Amniotic epithelial cell (primary cell): ENCODE measurements at places on chromosomes 12 and 14.

DNA sequence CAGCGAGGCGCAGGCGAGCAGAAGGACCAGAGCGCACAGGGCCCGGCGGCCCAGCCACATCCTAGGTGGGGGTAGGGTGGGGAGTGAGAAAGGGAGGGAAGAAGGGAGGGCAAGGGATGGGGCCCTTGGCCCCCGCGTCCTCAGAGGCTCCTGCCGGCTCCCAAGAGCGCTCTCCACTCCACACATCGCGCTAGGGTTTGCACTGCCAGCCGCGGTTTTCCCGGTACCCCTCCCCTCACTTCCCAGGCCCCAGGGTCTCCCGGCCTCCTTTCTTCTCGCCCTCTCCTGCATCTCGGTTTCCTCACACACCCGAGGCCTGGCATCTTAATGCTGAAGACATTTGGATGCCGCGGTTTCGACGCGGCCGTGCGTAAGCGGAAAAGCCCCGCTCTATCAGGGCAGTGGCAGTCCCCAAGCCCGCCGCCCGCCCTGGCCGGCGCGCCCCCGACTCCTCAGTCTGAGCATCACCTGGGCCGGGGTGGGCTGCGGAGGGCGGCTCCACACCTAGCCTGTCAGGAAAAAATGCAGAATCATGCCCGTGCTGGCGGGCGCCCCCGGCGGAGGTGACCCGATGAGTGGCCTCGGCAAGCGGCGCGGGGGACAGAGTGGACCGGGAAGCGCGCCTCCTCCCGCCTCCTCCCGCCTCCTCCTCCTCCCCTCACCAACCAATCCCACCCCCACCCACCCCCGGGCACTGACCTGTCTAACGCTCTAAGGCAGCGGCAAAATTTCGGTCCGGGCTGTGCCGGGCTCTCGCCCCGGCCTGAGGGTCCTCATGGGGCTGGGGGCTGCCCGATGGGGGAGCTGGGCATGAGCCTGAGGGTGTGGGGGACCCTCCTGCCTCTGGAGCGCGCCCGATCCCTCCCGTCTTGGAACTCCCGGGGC, 686 bp downstream of the B4GALNT1 start:
- DNase-seq, result no peak

DNA sequence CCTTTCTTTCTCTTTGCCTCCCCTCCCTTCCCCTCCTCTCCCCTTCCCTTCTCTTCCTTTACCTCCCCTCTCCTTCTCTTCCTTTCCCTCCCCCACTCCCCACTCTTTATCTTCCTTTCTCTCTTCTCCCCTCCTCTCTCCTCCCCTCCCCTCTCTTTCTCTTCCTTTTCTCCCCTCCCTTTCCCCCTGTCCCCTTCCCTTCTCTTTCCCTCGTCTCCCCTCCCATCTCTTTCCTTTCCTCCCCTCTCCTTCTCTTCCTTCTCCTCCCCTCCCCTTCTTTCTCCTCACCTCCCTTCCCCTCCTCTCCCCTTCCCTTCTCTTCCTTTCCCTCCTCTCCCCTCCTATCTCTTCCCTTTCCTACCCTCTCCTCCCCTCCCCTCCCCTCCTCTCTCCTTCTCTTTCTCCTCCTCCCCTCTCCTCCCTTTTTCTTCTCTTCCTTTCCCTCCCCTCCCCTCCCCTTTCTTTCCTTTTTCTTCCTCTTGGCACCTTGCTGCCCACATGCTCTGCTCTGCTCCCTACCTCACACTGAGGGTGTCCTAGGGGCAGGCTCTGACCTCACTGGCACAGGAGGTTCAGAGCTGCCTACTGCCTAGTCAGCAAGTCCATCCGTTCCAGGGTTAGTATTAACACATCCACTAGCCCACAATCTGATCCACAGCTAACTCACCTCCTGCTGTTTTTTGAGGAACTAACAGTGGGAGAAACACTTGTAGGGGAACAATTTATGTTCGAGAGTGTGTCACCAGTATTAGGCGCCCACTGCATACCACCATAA, 101.0 kb downstream of the NUAK1 start:
- DNase-seq, result peak; percentile 29

DNA sequence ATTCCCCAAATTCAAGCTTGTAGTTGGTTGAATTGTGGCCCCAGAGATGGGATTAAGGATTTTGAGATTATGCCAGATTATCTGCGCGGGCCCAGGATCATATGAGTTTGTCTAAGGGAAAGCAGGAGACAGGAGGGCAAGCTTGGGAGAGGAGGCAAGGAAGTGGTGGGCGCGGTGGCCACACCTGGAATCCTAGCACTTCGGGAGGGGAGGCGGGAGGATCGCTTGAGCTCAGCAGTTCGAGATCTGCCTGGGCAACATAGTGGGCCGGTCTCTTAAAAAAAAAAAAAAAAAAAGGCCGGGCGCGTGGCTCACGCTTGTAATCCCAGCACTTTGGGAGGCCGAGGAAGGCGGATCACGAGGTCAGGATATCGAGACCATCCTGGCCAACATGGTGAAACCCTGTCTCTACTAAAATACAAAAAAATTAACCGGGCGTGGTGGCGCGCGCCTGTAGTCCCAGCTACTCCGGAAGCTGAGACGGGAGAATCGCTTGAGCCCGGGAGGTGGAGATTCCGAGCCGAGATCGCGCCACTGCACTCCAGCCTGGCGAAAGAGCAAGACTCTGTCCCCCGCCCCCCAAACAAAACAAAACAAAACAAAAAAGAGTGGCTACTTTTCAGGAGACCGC, 881 bp upstream of the PUS1 start:
- DNase-seq, result peak; percentile 19

- DNase-seq, result no peak
Measured at GRCh38 chr14:56297449-56297848, 179.2 kb downstream of the PELI2 start.

DNA sequence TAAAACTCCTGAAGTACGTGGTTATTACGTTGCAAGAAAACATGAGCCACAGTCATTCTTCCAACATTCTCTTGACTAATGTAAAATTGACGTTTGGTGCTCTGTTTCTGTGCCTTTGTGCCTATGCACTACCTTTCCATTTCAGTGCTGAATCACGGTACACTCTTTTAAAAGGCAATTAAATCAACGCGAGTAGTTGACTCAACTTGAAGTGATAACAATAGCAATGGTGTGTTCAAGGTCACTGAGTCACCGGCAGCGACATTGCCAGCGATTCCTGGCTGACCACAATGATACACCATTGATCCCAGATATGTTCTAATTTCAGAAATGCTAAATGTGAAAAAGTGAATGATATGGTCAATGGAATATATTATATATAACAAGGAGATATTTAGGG, 17.8 kb downstream of the AK7 start:
- peak; percentile 21 for DNase-seq

DNA sequence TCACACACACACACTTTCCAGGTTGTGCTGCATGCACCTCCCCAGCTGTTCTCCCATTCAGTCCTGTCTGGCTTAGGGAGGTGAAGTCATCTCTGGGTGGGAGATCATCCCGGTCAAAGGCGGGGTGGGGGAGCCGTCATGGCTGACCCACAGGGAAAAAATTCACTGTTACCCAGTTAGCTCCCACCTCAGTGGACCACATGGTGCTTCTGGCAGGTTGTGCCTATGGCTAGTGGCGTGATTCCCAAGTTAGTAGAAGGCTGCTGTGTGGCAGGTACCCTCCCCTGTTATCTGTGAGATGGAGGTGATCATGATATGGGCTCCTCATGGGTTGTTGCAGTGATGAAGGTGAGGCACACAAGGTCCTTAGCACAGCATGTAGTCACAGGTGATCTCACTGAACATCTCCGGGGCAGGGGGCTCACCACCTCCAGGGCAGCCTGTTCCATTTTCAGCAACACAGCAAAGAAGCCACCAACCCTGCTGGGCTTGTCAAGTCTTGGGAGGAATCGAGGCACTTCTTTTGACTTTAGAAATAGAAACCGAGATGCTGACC, 154.9 kb upstream of the CCND2 start:
- no peak for DNase-seq

- DNase-seq, result no peak
Measured at GRCh38 chr14:95162641-95163040, 5.3 kb upstream of the DICER1 start.

DNA sequence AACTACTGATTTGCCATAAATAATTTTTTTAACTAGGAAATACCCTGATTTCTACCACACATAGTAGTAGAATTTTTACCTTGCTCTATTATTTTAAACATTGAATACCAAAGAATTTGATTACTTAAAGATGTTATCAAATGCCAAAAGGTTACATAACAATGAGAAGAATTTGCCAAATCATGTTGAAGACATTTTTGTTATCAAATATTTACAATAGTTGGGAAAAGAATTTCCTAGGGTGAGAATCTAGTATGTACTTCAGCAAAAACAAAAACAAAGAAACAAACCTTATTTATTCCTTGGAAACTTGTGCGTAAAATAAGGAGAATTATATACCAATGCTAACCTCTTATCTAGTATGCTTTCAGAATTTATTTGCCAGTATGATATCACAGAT, 107.2 kb downstream of the SCAF11 start:
- peak; percentile 5 for DNase-seq

DNA sequence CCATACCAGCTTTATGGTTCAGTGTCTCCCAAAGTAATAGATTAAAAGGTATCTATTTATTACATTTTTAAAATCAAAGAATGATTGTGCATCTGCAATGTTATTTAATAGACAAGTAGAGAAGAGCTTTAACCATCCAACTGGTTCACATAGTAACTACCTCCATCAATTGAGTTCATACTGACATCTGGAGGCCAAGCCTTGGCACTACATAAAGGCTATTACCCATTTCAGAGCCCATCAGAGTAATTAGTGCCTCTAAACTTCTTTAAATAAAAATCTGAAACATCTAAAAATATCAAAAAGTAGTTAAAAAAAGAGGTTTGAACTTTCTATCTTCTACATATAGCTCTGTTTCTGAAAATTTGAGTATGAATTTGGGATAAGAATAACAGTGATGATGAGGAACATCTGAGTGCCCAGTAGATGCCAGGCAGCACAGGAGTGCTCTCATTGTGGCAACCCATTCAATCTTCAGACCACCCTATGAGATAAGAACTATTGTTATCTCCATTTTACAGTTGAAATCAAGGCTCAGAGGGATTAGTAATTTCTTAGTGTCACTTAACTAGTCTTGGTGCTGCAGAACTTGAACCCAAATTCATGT, 132.9 kb upstream of the DAAM1 start:
- peak; percentile 57 for DNase-seq

GRCh38 chr12:14256121-14256520, 109.4 kb upstream of the ATF7IP start:
- DNase-seq, result peak; percentile 73

- DNase-seq, result peak; percentile 42
Measured at GRCh38 chr12:117047810-117048584, 51.2 kb downstream of the TESC start.

DNA sequence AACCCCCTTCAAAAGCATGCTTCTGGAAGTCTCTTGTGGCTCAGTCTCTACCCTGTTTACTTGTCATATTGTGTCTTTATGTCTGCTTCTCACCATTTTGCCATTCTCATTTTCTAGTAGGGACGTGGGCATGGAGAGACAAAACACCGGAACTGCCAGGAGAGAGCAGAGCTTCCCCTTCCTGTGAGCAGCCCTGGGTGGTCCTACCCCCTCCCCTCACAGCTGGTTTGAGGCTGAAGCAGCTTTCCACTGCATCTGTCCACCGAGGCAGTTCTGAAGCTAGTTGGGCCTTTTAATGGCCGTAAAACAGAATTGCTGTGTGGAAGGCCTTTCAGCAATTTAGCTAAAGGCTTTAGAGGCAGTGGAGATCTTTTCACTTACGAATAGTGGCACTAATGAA, 77.0 kb downstream of the PELI2 start:
- DNase-seq, result no peak

DNA sequence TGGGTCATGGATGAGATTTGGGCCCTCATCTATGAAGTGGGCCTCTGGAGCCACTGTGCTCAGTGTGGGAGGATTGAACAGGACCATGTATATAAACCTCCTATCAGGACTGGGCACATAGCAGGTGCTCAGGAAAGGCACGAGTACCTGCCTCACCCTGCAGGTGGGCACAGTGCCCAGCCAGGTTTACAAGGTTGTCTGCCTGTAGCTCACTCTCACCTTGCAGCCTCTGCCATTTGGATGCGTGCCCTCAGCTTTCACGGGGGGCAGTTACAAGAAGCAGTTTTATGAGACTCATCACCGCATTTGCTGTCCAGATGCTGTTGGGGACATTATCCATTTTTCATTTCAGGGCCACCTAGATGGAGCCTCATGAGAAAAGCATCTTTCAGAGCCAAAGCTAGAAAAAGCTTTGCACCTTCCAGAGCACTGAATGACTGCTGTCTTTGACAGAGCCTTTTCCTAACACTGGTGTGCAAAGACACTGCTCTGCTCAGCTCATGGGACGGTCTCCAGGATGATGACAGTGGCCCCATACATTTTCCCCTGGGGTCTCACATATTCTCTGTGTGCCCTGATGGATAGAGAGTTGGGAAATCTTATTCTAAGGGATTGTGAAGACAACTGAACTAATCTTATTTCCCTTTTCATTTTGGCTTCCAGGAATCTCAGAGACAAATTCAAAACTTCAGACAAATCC, 327.5 kb upstream of the RTL1 start:
- DNase-seq, result no peak

DNA sequence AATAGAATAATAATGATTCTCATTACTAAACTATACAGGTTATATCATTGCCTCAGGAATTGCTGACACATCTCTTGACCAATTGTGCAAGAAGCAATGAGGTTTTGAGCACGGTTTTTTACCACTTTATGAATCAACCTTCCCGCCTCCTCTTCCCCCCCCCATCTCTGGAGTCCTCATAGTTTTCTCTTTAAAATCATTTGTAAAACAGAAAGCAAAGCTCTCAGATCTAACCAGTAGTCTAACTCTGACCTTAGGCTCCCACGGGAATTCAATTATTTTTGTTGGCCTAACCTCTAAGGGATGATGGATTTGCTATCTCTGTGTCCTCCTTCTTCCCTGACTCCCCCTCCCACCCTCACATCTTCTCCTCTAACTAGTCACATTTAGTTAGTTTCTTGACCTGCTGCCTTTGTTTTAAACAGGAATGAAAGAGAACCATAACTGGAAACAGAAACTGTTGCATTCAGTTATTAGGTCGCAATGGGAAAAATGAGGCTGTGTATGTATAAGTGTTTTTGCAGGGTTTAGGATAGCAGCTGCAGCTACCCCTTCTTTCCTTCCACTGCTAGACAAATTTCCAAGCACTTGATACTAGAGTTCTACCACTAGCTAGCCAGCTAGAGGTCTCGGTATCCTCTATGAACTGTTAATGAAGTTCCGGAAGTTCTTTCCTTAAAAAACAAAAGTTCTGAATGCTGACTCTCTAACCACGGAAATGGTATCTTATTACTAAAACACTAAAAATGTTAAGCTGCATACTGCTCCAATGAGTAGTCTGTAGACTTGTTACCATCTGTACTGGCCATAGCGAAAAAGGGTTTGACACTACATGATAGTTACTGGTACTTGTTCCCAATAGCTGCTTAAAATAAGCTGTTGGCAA, 65.4 kb downstream of the TAOK3 start:
- DNase-seq, result peak; percentile 92

DNA sequence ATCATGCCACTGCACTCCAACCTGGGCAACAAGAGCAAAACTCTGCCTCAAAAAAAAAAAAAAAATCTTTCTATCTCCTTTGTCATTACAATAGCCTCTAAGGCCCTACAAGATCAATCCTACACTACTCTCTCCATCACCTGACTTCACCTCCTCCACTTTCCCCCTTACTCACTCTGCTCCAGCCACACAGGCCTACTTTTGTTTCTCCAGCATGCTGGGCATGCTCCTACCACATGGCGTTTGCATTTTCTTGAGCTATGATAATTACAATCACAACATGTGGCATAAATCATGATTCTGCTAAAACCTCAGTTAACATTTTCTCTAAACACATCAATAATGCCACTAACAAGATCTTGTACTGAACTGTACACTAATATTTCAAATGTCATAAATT, 7.8 kb downstream of the PPP1R13B start:
- DNase-seq, result no peak
